ENCODE measurements at places on chromosomes 1 and 21.

GRCh38 chr1:171138980-171139379 lies 46.1 kb upstream of the FMO2 start:
- no peak for DNase-seq

DNA sequence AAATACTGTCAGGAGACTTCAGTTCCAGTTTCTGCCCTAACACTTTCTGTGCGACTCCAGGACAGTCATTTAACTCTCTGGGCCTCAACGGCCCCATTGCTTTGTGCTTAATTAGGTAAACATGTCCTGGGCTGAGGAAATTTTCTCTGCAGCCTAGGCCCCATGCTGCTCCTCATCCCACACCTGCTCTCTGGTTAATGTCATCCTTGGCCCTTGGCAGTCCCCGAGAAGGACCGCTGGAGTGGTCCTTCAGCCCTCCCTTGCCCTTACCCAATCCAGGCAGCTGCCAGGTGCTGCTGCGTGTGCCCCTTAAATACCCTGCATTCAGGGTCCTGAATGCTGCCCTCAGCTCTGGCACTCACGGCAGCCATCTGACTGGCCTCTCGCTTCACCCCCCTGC lies 18.7 kb downstream of the UBL4B start:
- no peak for DNase-seq

DNA sequence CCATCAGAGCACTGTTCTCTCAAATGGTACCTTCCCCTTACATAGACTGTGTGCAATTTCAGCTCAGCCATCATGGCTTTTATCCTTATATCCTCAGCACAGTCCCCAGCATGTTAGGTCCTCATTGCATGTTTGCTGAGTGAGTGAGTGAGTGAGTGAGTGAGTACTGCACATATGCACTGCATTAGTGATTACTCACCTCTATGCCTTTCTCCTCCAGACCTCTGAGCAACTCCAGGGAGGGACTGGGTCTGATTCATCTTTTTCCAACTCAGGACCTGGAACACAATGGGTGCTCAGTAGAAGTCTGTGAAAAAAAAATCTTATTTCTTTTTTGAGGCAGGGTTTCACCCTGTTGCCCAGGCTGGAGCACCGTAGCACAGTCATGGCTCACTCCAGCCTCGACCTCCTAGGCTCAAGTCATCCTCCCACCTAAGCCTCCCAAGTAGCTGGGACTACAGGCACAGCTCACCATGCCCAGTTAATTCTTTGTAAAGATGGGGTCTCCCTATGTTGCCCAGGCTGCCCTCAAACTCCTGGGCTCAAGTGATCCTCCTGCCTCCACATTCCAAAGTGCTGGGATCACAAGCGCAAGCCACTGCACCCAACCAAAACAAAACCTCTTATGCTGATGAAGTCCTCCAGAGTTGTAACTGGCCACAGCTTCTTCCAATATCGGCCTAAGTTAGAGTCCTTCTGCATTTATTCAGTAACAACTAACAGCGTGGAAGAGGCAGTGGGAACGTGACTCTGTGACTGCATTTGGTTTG lies 23.7 kb downstream of the RNU5D-1 start:
- peak; percentile 87 for DNase-seq

- peak; percentile 78 for DNase-seq
Measured at GRCh38 chr1:56477164-56478111, 101.9 kb downstream of the PLPP3 start.

DNA sequence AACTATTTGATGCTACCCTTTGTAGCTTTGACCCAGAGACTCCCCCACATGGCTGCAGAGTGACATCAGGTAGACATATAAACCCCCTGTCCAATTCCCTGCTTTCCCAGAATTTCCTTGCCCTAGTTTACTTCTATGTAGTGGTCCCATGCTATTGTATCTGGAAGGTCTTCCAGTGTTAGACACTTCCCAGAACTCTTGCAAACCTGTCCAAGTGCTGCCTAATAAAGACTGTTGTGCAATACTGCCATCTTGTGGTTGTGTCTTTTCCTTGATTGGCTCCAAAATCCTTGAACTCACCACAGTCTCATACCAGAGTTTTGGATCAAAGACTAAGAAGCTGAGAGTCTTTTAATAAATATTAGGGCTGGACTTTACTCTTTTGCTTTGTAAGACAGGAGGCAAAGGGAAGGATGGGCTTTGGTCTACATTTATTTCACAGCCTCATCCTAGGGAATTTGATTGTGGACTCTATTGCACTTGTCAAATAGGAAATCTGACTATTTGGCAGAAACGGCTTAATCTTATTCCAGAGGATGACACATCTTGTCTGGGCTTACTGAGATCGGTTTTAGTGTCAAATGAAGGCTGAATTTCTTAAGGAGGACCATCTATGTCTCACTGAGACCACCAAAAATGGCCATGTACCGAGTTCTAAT lies 169.9 kb downstream of the LRRC7 start:
- no peak for DNase-seq

DNA sequence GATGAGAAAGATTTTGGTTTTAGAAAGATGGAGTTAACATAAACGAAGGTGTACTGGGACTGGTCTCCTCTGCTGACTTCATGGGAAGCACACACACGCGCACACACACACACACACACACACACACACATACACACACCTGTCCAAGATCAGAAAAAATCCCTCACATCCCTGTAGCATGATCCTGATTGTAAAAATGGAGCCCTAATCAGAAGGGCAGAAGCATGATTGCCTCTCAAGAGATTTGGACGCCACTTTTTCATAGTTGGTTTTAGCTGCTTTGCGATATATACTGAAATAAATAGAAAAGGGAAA lies 56.5 kb upstream of the LGALS8 start:
- DNase-seq: no peak

DNA sequence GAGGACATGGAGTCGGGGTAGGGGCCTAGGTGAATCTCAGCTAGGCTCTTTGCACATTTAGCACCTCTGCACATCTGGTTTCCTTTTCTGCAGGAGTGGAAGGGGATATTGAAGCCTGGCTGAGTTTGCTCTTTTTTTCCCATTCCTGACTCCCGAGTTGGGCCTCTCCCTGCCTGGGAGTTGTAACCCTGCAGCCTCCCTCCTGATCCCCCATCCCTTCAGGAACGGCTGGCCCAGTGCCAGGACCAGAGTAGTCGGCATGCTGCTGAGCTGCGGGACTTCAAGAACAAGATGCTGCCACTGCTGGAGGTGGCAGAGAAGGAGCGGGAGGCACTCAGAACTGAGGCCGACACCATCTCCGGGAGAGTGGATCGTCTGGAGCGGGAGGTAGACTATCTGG lies 836 bp downstream of the OLFML3 start:
- peak; percentile 24 for DNase-seq

- no peak for DNase-seq
Measured at GRCh38 chr1:246283771-246284410, 223.2 kb downstream of the SMYD3 start.

All from SJSA1 (cell line).